Ureter (tissue), 1 donor: ENCODE measurements at places on chromosomes 3 and 15. TPM values are rescaled to one million over a fixed set of nuclear protein-coding genes. Genes with fewer than 3 reads are reported as not detected.

ATP8B4 gene
- total RNA-seq: 29.2 TPM

PLAAT1 gene
- total RNA-seq: 0.96 TPM

GABRB3 gene
- total RNA-seq: 8.3 TPM

GABRA5 gene
- total RNA-seq: not detected
